ENCODE measurements at places on chromosomes 5 and 9.

- DNase-seq, result peak; percentile 88
Measured at GRCh38 chr5:79133657-79134451, 22.2 kb downstream of the BHMT start.

GRCh38 chr5:167708449-167708848 is 583.0 kb upstream of the WWC1 start:
- no peak for DNase-seq

GRCh38 chr9:127921557-127922120 is 4.8 kb upstream of the ST6GALNAC4 start:
- DNase-seq, result peak; percentile 75

- no peak for DNase-seq
Measured at GRCh38 chr9:128716581-128717254, 7.2 kb downstream of the ZDHHC12 start.

DNA sequence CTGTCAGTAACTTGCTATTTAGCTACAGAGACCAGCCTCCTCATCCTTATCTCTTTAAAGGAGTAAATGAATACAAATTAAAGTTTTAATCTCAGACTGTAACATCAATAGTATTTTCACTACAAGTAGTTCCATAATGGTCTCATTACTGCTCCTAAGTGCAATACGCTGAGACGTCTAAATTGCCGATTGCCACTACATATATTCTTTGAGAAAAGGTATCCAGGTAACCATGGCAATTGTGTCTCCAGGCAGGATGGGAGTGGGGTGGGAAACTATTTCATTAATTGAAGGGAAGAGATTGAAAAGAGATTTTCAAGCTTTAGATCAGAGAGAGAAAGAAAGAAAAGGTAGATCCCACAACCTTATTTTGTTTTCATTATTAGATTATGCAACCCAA is 65.5 kb upstream of the PPP2R2B start:
- DNase-seq, result no peak

GRCh38 chr9:91807643-91808246 is 142.3 kb downstream of the ROR2 start:
- DNase-seq, result no peak

GRCh38 chr5:43371821-43372220 is 40.4 kb downstream of the CCL28 start:
- no peak for DNase-seq

DNA sequence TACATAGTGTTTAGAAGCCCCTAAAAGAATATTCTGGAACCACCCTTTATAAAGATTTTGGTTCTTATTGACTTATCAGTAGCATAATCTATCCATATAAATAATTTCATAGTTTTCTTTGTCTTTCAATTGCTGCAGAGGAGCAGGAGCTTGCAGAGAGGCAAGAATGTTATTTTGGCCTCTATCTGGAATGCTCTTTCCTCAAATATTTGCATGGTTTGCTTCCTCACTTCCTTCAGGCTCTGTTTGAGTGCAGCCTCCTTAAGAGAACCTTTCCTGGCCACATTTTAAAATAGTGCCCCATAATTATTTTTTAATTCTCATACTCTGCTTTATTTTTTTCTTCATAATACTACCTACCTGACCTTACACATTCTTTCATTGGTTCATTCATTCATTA is 1.5 kb downstream of the C5 start:
- DNase-seq, result peak; percentile 22

GRCh38 chr9:106531491-106531890 is 331.5 kb upstream of the ZNF462 start:
- DNase-seq, result no peak

DNA sequence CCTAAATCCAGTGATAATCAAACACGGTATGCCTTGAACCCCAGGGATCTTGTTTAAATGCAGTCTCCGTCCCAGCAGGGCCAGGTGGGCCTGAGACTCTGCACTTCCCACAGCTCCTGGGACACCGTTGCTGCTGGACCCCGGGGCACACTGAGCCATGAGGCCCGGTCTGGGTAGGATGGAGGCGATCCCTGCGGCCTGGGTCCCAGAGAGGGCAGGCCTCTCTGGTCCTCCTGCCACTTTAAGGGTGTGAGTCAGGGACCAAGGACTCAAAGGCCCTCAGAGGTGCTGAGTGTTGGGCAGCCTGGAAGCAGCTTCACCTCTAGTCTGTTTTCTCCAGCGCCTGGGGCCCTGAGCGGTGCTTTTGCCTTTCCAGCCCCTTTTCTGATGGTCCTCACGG is 34.1 kb upstream of the SLC9A3 start:
- no peak for DNase-seq

DNA sequence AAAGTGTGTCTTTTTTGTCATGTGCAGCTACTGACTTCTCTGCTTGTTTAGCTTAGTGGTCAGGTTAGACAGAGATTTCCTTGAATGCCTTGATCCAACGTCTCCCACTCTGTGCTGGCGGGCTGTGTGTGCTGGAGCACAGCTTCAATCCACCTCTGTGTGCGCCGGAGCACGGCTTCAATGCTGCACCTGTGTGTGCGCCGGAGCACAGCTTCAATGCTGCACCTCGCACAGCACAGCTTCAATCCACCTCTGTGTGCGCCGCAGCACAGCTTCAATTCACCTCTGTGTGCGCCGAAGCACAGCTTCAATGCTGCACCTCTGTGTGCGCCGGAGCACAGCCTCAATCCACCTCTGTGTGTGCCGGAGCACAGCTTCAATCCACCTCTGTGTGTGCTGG is 69.0 kb upstream of the PHYKPL start:
- no peak for DNase-seq

GRCh38 chr5:60722416-60722815 is 22.4 kb upstream of the DEPDC1B start:
- DNase-seq, result no peak

- no peak for DNase-seq
Measured at GRCh38 chr5:150862070-150862469, 15.7 kb downstream of the IRGM start.

DNA sequence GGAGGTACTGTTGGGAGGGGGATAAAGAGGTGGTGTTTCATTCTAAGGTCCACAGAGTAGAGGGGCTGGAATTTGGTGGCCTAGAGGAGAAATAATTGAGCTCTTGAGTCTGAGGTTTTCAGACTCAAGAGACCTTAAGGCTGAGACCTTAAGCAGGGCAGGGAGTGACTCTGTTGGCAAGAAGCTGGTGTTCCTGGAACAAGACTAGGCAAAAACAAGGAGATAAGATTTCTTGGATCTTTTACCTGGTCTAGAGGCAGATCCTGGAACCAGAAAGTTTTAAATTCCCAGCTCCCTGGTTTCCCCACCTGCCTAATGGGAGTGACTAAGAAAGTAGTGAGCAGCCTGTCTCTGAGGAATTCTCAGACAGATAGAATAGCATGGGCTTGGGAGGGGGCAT is 4.1 kb upstream of the CCL21 start:
- no peak for DNase-seq

GRCh38 chr9:135329571-135330306 is 149.8 kb upstream of the PPP1R26 start:
- DNase-seq, result no peak
